Cardiac septum (tissue), 1 donor: ENCODE measurements at places on chromosomes 16 and 17. TPM values are rescaled to one million over a fixed set of nuclear protein-coding genes. Genes with fewer than 3 reads are reported as not detected.

The GAS2L2 gene
- total RNA-seq = 0.08 TPM

The NPIPA2 gene
- total RNA-seq = 4.5 TPM

The KCNG4 gene
- total RNA-seq = not detected

The CCDC154 gene
- total RNA-seq = 0.94 TPM

The ACOX1 gene
- 73.3 TPM for total RNA-seq

DNA sequence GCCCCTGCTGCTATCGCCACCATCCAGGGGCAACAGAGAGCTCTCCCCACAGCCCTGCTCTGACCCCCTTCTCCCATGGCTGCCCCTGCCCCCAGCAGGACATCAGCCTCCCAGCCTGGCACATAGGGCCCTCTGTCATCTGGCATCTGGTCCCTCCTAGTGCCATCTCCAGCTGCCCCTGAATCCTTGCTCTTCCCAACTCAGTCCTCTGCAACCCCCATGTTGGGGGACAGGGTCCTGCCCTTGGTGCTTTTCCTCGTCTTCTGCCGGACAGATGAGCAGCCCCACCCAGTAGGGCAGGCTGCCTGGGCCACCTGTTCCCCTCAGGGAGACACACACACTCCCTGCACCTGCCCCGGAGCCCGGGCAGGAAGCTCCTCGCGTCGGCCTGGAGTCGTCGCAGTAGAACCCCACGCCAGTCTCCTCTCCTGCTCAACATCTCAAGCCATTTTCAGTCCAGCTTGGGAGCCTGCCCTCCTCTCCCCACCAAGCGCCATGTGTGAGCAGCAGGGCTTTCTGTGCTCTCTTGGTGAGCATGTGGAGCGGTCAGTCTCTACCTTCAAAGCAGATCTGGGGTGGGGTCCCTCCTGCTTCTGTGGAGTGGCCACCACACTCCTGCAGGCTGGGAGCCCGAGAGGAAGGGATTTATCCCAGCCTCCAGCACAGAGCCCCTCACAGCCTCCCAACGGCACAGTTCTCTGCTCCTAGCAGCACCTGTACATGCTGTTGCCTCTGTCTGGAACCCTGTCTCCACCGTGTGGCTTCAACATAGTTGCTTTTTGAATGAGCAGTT lies 28.2 kb downstream of the TNFRSF13B start:
- no peak for DNase-seq

DNA sequence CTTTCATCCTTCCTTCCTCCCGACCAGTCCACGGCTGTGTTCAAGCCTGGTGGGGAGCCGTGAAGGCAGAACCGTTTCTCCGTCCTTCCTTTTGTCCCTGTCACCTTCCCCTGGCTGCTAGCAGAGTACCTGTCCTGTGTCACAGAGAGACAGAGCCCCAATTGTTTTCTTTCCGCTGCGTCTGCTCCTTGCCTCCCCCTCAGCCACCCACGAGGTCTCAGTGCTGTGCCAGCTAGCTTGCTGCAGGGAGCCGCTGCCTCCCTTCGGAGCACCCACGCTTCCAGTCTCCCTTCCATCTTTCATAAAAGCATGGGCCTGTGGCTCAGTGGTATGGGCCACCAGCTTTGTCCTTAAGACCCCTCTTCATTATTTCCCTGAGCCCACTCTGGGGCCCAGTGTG lies 62.2 kb downstream of the MPRIP start:
- no peak for DNase-seq

GRCh38 chr16:11100239-11100750 lies 155.7 kb downstream of the SOCS1 start:
- DNase-seq = no peak

DNA sequence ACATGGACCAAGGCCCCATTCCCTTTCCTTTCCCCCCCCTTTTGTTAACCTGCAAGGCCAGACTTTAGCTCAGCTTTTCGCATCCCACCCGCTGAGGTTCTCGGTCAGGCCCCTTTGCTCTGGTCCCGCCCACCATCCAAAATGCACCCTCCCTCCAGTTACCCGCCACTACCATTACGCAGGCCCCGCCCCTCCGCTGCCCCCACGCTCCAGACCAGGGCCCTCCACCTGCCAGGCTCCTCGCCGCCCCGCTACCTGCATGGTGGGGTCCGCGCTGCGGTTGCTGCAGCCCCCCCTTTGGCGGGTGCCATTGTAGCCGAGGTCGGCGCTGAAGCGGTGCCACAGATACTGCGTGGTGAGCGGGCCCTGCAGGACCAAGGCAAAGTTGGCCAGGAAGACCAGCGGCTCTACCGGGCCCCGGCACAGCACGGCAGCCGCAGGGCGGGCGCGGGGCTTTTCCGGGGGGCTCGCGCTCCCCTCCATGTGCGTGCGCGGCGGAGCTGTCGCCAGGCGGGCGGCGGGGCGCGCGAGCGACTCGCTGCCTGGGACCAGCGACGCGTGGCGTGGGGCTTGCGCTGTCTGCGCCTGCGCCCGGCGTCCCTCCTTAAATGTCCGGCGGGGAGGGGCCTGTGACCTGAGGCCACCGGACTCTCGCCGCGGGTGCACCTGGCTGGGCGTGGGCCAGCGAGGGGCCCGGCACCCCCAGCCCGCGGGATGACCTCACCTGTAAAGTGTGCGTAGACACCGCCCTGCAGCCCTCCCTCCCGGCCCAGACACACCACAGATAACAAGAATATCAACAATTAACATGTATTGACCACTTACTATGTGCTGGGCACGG lies at the start of gene SLC46A1:
Gene SLC46A1, minus strand, starts transcription at position 581 of the 841 bp plus-strand sequence. Its CDS starts 98 bp downstream, at position 483.
- peak; percentile 82 for DNase-seq

DNA sequence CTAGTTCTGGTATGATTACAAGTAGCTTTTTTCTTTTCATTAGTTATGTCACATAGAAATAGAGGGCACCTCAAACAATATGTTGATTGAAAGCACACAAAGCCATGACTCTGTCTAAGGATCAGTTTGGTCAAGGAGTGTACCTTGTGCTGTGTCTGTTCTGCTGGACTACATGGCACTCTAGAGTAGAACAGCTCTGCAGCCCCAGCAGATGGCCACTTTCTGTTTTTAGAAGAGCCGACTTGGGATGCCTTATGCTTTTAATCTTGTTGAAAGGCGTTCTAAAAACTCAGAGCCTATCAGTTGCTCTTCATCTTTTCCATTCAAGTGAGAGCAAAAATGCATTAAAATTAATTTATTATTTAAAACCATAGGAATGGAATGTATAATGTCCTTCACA lies 49.3 kb upstream of the CA10 start:
- no peak for DNase-seq

DNA sequence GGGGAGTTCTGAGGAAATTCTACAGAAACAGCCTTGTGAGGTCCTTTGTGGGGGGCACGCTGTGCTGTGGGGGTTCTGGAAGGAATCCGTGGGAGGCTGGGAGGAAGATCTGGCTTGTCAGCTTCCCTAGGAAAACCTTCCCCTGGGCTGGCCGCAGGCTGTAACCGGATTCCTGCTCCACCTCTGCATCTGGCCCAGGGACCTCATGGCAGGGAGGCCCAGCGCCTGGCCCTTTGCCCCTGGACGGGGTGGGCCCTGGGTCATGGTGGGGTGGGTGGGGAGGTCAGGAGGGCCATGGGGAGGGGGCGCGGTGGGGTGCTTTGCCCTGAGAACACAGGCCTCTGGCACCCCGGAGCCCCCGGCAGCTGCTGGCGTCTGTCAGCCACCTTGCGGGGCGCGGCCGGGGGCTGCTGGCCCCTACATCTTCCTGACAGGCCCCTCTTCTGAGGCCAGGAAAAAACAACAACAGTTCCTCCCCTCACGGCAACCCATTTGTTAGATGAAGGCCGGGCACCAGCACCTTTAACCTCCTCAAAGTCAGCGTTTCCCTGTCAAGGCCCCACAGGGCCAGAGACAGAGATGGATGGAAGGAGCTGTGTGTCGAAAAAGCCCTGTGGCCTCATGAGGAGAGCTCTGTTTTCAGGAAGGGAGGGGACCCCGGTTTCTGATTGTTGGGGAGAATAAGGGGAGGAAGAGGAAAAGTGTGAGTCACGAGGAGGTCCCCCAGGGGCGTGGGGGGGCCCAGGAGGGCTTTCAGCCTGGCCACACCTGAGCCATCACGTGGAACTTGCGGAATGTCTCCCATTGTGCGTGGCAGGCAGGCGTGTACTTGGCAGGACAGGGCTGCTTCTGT lies 3.6 kb upstream of the MEOX1 start:
- peak; percentile 81 for DNase-seq

DNA sequence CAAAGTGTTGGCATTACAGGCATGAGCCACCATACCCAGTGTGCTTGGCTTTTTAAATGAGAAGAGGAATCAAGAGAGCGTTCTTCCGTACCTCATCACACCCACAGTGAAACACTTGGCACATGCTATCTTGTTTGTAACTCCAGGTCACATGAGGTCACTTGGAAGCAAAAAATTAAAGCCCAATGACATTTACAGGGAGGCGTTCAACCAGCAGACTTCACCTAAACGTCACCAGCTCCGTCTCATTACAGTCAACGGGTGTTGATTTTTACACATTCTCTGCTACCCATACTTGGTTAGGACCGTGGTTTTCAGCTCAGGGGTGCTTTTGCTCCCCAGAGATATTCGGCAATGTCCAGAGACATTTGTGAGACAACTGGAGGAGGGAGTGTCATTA lies 127.0 kb downstream of the XYLT1 start:
- DNase-seq = no peak

DNA sequence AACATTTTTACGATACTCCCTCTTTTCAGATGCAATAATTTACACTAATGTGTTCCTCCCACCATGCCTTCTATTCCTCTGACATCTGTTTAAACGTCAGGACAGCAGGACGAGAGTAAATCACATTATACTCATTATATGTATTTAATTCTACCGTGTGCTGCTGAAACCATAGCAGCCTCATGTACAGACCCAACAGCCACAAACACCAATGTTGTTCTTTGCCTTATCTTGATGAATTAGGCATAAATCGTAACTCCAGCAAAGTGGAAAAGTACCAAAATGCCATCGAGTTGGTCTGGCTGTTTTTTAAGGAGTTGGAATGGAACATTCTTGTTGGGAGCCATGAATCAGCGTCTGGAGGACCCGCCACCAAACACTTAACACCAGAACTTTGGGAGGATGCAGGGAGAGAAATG lies 82.9 kb upstream of the FOXF1 start:
- DNase-seq = no peak

DNA sequence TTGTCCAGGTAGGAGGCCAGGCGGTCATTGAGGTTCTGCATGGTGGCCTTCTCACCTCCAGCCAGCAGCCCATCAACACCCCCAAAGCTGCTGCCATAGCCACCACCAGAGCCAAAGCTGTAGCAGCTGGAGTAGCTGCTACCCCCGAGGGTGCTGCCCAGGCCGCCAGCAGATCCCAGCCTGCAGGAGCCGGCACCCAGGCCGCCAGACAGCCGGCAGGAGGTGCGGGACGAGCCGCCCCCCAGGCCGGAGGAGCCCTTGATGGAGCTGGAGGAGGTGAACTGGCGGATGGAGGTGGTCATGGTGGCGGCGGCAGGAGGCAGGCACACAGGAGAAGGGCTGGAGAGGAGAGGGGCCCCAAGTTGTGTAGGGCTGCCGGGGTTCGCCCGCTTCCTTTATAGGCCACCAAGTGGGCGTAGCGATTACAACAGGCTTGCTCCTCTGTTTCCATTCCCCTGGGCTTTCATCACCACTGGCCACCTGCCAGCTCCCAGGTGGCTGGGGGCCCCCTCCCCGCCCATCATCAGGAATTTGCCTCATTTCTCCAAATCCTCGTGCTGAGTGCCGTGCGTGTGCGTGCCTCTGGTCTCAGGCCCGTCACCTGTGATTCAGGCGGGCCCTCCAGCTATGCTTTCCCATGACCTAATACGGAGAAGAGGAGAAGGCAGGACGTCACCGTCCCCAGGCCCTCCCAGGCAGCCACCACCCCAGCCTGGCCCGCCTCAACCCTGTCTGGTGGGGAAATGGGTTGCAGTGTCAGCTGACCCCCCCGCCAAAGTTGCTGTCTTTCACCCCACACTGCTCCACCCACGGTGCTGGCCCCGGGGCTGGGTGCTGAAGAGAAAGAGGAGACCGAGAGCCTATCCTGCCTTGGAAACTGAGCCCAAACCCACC lies at the start of gene KRT17:
Gene KRT17, minus strand, starts transcription at position 368 of the 894 bp plus-strand sequence. Its CDS starts 66 bp downstream, at position 302.
- DNase-seq = no peak

DNA sequence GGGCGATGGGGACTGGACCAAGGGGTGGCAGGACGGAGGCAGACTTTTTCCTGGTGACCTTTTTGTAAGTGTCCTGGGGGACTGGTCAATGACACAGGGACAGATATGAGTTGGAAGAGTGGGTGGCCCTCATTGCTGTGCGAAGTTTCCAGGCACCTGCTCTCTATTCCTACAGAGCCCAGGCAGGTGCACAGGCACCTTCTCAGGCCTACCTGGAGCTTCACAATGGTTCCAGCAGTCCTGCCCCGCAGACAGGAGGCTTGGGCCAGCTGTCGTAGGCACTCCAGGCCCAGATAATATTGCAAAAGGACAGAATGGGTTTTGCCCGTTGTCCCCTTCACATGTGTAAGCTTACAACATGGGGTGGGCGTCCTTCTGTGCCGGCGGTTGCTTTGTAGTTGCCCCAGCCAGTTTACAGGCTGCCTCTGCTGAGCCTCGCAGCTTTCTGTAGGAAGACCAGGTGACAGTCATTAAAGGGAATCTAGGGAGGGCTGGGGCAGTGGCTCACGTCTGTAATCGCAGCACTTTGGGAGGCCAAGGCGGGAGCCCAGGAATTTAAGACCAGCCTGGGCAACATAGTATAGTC lies 84.3 kb downstream of the ARHGAP23 start:
- no peak for DNase-seq

- DNase-seq = no peak
These were observed 11.4 kb upstream of the OR4D1 start for GRCh38 chr17:58136669-58137279.

DNA sequence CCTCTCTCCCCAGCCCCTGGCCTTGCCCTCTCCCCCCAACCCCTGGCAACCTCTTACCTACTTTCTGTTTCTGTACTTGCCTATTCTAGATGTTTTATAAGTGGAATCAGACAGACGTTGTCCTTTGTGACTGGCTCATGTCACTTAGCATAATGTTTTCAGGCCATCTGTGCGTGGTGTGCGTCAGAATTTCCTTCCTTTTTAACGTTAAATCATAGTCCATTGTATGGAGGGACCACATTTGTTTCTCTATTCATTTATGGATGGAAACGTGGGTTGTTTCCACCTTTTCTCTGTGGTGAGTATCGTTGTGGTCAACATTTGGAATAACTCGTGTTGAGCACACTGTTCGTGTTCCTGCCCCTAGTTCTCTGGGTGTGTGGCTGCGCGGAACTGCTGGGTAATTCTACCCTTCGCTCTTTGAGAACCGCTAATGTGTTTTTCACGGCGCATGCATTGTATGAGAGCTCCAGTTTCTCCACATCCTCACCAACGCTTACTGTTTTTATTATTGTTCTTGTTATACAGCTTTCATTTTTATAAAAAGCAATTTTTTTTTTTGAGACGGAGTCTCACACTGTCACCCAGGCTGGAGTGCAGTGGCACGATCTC lies 26.3 kb downstream of the ACTG1 start:
- DNase-seq = no peak
